HFFc6 (cell line): ENCODE measurements at places on chromosomes 7 and 10. TPM values are rescaled to one million over a fixed set of nuclear protein-coding genes. Genes with fewer than 3 reads are reported as not detected.

CYP17A1 gene
- total RNA-seq = not detected in 2 replicates

ACSL5 gene
- total RNA-seq = 0.50 to 5.3 TPM (median 0.60 TPM) in 3 replicates

ITIH2 gene
- not detected in 3 replicates for total RNA-seq

DNA sequence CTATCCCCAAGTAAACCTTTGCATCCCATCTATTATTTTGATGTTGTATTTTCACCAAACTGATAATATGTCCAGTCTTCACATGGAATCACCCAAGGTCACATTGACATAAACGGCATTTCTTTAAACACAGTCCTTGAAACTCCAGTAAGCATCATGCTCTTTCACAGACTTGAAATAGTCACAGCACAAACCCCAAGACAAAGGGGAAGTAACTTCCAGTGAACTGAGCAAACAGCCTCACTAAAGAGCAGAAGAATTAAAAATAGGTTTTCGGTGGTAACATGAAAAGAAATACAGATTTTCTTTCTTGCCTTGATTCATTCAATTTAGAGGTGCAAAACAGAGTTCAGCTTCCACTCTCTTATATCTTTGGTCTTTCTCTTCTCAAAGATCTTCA, 253.7 kb downstream of the SFMBT2 start:
- no peak for DNase-seq

DNA sequence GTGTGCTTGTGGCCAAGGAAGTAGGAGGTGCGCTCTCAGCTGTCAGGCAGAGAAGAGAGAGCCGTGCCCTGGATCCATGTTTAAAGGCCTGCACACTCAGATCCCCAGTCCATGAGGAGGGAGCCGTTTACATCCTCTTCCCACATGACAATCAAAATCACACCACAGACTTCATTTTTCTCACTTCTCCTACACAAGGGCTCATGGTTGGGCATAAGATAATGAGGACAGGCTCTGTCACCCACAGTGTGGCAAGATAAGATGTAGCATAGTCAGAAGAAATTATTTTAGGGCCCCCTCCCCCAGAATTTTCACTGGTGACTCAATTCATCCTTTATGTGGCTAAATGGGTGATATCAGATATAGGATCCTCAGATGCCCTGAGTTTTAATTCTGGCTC, 35.9 kb upstream of the INHBA start:
- DNase-seq = no peak

GRCh38 chr10:19860107-19860506, 43.9 kb downstream of the PLXDC2 start:
- no peak for DNase-seq

DNA sequence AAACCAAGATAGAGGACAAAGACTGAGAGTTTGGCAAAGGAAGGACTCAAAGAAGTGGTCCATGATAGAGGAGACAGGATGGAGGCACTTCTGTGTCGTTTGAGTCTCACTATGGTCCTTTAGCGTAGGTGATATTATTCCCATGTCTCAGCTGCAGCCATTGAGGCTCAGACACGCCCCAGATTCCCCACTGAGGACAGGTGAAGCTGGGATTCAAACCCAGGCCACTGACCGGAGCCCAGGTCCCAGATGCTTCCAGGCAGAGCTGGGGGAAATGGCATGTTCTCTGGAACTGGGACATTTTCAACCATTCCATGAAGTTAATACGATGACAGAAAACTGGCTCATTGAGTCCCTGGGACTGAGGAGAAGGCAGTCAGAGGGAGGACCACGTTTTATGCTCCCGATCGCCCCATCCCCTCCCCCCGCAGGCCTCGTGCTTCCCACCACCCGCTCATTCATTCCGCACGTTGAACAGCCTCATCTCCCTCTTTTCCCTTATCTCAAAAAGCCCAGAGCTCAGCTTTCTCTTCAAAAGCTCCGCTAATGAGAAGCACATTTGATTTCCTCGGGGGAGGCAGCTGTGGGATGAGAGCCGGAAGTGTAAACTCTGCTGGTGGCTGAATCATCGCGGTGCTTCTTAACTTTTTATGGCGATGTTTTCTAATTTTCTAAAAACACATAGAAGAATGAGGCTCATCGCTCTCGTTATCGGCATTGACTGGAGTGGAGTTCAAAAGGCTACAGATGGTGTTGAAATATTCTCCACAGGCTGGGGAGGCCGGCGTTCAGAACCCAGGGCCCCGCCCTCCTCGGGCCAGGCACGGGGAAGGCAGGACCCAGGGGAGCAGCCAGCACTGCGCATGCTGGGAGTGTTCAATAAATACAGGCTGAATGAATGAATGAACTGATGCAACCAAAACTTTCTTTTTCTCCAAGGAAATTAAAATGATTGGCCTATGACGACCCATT, 64.0 kb downstream of the OAT start:
- DNase-seq = peak; percentile 56

- DNase-seq = no peak
Measured at GRCh38 chr7:45593121-45593541, 19.0 kb downstream of the ADCY1 start.

- no peak for DNase-seq
Measured at GRCh38 chr7:26508917-26509316, 217.3 kb downstream of the SNX10 start.

- DNase-seq = no peak
Measured at GRCh38 chr10:73917566-73918305, 6.8 kb downstream of the PLAU start.

LIPF gene
- not detected in 3 replicates for total RNA-seq

DNA sequence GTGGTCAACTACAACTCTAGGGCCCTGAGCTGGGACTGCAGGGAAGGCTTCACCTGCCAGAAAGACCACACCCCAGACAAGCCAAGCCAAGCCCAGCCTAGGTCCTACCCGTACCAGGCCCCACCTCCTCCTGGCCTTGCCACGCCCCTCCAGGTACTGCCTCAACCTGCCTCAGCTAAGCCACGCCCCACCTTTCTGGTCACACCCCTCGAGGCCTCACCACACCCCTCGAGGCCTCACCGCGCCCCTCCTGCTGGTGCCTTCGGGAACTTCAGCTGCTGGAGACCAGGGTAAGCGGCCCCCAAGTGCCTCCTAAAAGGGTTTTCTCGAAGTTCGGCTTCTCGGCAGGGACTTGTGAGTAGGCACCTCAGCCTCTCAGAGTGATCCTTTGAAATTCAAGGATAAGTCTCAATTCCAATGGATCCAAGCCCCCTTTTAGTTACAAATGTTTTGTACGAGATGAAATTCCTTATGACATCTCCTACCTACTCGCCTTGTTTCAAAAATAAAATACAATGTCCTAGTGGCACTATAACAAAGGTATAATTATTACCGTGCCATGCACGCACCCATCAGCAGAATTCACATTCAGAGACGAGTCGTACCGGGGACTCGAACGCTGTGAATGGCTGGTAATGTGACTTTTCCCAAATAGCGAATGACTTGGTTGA, 171.2 kb downstream of the ARHGAP21 start:
- DNase-seq = no peak

DBF4 gene
- 13.9 to 28.3 TPM (median 23.7 TPM) in 3 replicates for total RNA-seq

DNA sequence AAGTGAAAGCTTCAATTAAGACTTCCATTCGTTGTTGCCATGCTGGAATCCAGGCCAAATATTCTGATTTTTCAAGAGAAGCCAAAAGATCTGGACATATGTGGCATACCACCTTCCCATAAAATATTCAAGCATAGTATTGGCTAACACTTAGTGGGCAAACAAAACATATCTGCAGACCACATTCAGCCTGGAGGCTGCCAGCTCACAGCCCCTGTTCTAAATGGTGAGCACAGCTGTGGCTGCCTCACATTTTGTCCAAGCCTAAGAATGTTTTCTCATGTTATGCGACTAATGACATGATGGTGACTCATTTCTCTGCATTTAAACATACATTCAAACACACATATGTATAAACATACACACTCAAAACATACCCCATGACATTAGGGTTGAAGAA, 10.6 kb upstream of the CALU start:
- DNase-seq = peak; percentile 54

SLC39A12 gene
- total RNA-seq = not detected in 3 replicates

DNA sequence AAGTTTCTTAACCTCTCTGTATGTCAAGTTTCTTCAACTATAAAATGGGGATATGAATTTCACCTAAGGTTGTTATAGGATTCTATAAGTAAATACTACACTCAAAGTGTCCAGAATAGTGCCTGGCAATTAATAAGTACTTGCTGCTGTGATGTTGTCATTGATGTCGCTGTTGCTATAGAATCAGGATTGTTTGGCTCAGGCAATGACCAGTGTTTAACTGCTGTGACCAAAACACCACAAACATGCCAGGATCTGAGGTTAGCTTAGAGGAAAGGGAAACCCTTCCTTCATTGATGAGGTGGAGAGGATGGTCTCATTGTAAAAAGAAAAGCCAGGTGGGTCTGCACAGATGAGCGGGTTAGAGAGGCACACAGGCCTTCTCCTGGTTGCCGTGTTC, 223.1 kb upstream of the INHBA start:
- no peak for DNase-seq

DNA sequence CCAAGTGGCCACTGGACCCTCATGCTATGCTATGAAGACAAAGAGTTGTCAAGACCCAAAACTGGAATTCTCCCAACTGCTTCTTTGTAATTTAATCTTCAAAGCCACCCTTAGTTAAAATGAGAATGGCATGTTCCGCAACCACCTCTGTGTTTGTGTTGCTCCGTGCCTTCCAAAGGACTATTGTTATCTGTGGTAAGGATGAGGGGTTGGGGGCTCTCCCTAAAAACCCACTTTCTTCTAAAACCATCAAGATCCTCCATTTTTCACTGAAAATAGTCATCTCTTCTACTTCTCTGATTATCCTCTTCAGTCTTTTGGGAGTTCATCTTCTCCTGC, 222.1 kb upstream of the AOAH start:
- no peak for DNase-seq

DNA sequence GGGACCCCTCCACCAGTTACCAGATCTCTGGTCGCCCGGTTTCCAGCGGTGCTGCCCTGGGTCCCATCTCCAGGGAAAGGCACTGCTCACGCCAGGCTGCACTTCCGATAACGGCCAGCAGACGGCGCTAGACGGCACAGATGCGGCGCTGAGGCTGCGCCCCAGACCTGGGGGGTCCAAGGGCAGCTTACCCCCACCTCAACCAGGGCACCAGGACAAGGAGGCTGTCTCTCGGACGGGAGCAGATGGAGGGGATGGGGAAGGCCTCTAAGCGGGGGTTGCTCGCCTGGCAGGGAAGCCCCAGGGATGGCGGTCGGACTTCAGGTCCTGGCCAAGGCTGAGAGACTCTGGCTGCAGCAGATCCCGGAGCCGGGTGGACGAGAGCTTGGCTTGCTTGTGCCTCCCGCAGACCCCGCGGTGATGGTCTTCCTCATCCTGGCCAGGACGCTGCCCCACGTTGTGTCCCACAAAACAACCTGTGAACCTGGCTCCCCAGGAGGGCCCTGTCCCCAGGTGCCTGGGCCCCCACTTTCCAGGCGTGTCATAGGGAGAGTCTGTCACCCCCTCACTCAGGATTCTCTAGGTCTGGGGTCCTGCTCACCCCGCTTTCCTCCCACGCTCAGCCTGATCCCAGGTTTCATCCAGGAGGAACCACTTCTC, 23.9 kb upstream of the ZNF716 start:
- DNase-seq = no peak

- no peak for DNase-seq
Measured at GRCh38 chr7:67743501-67743900, 746.9 kb downstream of the TYW1 start.

GRCh38 chr7:117212969-117213877, 109.6 kb downstream of the WNT2 start:
- DNase-seq = peak; percentile 56

DNA sequence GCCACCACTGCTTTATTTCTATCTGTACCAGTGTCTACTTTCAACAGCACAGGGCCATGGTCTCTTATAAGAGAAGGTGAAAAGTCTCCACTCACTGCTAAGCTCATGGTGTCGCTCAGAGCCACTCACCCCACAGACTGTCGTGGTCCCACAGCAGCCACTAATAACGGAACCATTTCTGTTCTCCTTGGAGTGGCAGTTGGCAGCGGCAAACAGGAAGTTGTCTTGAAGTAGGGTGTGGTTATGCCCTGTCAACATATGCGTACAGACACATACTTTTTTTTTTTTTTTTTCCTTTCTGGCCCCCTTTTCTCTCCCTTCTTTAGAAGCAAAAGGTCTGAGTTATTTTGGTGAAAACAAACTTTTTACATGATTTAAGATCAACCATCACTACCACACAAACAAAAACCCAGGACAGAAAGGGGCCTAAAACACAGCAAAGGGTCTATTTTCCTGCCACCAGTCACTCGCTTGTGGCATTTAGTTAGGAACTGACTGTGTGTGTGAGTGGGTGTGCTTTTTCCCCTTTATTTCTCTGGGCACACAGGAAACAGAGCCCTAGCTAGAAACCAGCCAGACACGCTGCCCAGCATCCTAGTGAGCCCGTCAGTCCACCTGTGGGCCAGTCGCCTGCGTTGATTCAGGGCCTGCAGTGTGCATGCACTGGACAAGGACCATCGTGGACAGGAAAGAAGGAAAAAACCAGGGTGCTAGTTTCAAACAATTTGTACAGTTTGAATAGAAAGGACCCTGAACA, 96.7 kb upstream of the EFCAB10 start:
- no peak for DNase-seq

CYP3A4 gene
- not detected in 3 replicates for total RNA-seq
